ENCODE measurements at places on chromosomes 12 and 14.
A peak's percentile ranks its signal among the peaks of the same experiment; 100 is the strongest.

- no peak for DNase-seq
Observed at GRCh38 chr12:86675197-86675596, 419.0 kb upstream of the MGAT4C start.

DNA sequence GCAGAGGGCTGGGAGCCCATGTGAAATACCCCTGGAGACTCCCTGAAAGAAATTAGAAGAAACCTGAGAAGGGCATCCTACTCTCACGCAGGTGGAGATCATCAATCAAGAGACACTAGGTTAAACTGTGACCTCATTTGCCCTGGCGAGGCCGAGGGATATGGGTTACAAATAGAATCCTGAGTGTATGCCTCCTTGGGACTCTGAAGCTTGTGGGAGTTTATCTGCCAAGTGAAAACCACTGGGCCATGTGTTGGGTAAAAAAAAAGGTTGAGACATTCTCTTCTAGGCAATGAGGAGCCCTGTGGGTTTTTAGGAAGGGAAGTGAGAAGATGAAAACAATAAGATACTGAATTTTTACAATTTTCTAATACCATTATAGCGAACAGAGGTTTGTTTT is 160.7 kb upstream of the ARID2 start:
- DNase-seq: no peak

DNA sequence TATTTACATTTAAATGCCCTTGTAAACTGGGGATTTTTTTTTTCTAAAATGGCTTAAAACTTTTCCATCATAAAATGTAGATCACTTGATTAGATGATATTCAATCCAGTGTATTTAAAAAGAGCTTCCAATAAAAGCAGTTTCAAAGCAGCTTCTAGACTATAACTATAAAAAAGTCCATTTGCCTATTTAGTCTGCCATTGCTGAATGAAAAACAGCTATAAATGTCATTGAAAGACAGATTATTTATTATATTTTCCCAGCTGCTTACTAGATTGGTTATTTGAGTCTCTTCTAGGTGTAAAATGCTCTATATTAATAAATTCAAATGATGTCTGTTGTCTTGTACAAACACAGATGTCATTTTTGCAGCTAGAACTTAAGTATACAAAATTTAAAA is 414.8 kb downstream of the RMST start:
- DNase-seq: no peak

GRCh38 chr12:110201995-110202394 is 77.8 kb downstream of the IFT81 start:
- DNase-seq: no peak

- DNase-seq: no peak
Observed at GRCh38 chr14:50109342-50109741, 7.0 kb downstream of the VCPKMT start.

DNA sequence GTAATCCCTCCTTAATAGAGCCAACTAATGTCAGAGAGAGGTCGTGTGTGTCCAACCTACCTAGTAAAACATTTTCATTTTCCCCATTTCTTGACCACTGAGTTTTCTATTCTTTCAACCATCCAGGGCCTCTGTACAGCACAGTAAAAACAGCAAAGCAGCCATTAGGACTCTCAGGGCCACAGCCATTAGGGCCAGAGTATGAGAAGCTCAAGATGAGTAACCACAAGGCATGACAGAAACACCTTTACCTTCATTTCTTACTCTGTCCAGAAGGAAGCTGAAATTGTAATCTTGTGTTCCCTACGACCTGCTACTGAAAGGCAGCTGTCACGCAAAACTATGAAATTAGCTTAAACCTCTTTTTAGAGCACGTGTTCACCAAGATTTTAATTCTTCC is 2.3 kb downstream of the SPPL3 start:
- no peak for DNase-seq

DNA sequence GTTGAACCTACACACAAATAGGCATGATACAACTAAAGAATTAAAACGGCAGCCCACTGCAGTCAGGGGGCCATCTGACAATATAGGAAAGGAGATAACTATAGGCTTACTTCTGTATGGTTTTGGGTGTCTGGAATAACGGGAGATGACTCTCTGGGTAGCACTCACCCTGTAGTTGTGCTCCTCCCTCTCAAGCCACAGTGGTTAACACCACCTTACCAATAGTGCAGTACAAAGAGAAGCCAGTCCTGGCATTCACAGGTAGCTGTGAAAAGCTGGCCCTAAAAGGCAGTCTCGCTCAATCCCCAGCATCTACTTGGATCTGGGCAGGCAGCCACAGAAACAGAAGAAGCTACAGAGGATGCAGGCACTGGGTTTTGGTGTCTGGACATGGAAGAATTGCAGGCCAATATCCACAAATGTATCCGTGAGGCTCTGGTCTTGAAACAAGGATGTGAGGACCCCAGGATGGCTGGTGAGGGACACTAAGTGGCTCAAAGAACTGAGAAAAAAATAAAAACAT is 93.0 kb downstream of the DPF3 start:
- no peak for DNase-seq

DNA sequence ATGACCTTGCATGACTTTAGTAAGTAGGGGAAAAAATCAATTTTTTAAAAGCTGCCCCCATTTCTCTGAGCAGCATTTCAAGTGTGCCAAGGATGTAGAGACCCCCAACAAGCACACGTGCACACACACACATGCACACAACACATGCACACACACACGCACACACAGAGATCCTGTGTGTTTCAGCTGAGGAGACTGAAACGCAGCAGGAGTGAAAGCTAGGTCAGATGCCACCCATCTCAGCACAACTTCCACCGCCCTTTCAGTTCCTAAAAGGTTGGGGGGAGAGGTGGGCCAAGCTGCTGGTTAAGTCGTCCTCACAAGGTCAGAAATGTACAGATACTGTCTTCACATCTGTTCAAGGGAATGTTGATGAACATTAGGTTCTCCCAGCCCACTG is 13.9 kb downstream of the MYL2 start:
- no peak for DNase-seq

DNA sequence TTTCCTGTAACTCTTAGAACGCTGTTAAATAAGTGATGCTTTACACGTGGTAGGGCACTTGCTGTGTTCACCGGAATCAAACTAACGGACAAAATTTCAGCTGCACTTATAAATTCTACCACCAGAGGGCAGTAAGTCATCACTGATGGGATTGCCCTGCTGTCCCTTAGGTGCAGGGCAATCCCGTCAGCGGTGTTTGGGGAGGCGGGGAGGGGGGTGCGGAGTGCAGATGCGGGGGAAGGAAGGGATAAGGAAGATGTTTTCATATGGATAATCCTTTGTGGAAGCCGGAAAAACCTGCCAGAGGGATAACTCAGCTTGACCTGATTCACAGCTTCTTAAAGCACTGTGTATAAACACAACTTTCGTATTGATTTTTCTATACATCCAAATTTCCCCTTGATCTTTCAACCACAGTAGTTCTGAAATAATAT is 21.7 kb upstream of the SLC10A1 start:
- DNase-seq: peak; percentile 35

GRCh38 chr14:50619569-50620141 is 48.5 kb downstream of the SAV1 start:
- no peak for DNase-seq

DNA sequence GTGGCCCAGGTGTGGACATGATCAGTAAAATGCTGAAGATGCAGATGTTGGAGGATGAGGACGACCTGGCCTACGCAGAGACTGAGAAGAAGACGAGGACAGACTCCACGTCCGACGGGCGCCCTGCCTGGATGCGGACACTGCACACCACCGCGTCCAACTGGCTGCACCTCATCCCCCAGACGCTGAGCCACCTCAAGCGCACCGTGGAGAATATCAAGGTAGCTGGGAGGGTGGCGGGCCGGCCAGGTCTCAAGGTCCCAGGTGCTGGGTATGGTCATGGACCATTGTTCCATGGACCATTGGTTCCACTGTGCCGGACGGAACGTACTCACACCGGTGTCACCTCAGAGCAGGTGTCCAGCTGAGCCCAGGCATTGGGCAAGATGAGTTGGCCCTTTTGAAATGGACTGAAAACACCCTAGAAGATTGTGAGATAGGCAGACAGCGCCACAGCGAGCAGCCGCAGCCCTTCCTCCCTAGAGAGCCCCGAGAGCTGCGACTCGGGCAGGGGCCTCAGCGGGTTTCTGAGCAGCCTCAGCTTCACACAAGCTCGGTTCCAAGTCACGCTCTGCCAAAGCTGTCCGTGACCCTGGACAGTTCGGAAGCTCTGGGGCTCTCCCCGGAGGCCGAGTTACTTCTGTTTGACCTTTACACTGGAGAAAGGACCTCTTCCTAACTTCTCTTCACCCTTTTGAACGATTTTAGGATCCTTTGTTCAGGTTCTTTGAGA is 38.9 kb downstream of the HSP90AA1 start:
- DNase-seq: no peak

DNA sequence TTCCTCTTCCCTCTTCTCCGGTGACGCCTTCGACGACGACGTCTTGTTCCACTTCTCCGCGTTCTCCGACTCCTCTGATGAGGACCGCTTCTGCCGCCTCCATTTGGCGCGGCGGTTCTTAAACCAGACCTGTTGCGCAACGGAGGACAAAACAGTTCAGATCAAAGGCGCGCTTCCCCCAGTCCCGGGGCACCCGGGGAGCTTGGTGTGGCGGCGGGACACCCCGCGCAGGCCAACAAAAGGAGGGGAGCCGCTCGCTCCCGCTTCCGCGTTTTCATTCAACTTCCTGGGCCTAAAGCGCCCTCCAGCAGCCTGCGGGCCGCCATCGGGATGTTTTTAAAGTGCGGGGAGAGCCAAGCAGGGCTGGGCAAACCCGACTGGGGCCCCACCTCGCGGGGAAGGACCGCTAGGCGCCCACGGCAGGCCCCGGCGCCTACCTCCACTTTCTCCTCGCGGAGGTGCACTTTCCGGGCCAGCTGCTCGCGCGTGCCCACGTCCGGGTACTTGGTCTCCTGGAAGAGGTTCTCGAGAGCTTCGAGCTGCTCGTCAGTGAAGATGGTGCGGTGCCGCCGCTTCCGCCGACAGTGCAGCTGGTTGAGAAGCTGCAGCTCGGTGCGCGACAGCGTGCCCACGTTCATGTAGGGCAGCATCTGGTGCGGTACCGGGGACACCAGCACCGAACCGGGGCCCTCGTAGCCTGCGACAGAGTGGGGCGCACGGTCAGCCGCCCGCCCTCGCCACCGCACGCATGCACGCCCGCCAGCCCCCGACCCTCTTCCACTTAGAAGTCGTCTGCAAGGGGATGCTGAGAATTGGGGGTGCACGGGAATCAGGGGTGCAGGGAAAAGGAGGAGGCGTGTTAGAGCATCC is 1.2 kb downstream of the GSC start:
- no peak for DNase-seq

DNA sequence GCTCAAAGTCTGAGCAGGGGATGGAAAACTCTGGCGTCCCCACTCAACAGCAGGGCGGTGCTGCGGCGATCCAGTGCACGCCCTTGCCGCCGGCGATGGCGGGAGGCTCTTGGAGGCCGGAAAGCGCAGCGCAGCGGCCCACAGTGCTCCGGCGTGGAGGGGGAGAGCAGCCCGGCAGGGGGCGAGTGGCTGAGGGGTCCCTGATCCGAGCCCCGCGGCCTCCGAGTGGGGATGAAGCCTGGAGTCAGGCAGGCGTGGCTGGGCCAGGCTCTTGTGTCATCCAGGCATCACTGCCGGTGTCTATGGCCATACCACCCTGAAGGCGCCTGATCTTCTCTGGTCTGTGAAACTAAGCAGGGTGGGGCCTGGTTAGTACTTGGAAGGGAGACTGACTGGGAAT is 183.1 kb downstream of the ALG10 start:
- DNase-seq: no peak

DNA sequence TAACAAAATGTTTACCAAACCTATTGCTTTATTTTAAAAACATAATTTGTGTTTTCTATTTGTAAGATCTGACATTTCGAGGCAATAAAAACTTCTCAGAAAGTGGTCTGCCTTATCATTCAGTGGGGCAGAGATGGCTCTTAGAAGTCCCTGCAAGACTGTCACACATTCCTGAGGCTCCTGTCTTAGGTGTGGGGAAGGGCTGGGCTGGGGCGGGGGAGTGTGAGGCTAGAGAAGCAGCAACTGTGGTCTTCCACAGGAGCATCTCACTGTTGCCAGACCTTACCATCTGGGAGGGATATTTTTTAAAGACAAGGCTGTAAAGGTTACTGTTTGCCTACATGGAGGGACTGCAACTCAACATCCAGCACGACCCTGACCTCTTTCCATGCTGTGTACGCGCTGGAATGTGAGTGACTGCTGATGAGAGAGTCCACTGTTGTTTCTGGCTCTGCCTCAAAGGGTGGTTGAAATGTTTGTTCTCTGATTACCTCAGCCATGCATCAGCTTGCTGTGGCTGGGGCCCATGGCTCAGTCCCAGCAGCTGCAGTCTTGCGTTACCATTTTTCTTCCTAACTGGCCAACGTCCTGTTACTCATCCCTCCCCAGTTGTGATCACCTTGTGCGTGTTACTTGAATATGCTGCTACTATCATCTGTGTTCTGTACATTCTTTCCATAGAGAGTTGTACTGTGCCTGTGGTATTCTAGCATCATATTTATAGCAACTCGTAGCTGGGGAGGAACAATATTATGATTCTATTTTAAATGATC is 12.4 kb downstream of the ERG28 start:
- DNase-seq: no peak

- no peak for DNase-seq
Observed at GRCh38 chr12:92582893-92583292, 119.9 kb upstream of the PLEKHG7 start.

DNA sequence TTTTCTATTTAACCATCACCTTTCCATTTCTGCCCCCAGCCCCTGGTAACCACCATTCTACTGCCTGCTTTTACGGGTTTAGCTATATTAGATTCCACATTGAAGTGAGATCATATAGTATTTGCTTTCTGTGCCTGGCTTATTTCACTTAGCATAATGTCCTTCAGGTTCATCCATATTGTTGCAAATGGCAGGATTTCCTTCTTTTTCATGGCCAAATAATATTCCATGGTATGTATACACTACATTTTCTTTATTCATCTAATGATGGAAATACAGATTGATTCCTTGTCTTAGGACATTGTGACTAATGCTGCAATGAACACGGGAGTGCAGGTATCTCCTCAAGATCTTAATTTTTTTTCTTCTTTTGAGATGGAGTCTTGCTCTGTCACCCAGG is 202.2 kb downstream of the APAF1 start:
- no peak for DNase-seq

DNA sequence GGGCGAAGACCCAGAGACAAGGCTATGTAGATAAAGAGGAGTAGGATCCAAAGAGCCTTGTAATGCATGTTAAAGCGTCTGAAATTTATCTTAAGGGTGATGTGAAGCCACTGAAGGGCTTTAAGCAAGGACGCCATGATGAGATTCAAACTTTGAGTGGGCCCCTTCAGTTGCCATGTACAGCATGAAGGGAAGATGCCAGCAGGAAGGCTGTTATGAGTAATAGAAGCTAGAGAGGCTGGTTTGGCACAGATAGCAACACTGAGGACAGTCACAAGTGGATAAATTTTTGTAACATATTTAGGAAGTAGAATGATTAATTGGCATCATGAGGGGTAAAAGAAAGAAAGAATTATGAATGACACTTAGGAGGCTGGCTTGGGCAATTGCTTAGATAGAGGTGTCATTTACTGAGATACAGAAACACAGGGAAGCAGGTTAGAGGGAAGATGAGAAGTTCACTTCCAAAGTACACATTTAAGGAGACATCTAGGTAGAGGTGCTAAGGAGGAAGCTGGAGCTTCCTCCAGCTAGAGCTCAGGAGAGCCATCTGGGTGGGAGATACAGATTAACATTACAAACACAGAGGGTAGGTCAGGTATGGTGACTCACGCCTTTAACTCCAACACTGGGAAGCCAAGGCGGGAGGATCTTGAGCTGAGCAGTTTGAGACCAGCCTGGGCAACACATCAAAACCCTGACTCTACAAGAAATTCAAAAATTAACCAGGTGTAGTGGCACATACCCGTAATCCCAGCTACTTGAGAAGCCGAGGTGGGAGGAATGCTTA is 13.7 kb downstream of the ATG2B start:
- DNase-seq: no peak
